DMS 273 treated with DMSO at 0.1 percent for 48 hours (cell line): ENCODE measurements at places on chromosomes 12 and 14.
A peak's percentile ranks its signal among the peaks of the same experiment; 100 is the strongest.

DNA sequence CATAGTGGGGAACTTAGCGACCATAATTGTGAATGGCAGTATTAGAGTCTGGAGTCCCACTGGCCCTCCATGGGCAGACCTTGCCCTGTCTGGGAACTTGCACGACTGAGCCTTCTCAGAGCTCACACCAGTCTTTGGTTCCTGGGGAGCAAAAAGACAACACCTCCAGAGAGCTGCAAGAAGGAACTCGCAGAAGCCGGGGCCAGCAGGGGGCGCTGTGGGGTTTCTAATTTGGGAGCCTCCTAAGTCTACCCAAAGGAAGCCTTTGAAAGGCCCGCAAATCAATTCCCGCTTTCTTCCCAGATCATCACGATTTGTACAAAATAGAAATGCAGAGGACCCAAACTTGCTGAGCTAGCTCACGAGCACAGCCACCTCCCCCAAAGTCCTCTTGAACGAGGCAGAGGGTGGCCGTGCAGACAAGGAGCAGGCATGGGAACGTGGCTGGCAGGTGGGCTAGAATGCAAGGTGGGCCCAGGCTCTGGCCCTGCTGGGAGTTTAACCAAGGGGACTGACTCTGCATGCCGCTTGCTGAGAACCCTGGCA lies 46.3 kb upstream of the FBXO21 start:
- peak; percentile 28 for DNase-seq

- DNase-seq: no peak
These were observed 142.5 kb upstream of the SSTR1 start for GRCh38 chr14:38065106-38065762.

DNA sequence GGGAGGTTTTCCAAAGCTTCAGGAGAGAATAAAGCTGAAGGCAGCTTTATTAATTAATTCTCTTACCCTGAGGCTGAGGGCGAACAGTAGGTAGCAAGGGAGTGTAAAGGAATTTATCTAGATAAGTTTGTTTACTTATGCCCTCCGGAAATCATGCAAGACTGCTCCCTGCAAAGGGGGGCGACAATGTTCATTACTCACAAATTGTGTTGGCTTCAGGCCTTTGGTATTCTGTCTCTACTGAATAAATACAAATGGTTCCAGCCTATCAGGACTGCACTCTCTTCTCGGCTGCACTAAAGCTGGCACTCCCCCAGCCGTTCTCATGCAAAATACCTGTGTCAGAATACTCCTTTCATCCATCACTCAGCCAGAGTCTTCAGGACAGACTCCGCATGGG lies 120.8 kb downstream of the PPHLN1 start:
- no peak for DNase-seq

DNA sequence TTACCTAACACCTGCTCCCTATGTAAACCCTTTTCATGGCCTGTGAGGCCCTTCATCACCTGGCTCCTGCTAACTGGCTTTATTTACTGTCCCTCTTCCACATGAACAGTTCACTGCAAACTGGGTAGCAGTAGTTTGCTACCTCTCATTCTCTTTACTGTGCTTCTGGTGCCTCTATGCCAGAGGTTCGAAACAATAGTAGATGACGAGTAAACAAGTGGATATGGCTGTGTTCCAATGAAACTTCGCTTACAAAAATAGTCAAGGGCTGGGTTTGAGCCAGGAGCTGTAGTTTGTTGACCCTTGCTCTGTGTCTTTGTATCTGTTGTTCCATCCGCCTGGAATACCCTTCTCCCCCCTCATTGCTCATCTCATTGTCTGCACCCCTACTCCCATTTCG lies 233.6 kb upstream of the RMST start:
- no peak for DNase-seq

- no peak for DNase-seq
These were observed 171.1 kb upstream of the TMPO start for GRCh38 chr12:98344046-98344930.

- no peak for DNase-seq
These were observed 80.9 kb downstream of the TESC start for GRCh38 chr12:117018276-117018675.

DNA sequence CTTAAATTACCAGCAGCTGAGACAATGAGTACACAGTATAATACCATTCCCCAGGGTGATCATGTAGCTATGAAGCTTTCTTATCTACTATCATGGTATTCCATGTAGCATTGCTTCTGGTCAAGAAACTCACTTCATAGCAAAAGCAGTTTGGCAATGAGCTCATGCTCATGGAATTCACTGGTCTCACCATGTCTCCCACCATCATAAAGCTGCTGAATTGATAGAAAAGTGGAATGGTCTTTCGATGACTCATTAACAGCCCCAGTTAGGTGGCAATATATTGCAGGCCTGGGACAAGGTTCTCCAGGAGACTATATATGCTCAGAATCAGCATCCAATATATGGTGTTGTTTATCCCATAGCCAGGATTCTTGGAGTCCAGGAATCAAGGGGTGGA lies 553.7 kb downstream of the FOXG1 start:
- no peak for DNase-seq

GRCh38 chr14:69313176-69313575 lies 53.2 kb downstream of the GALNT16 start:
- DNase-seq: no peak

DNA sequence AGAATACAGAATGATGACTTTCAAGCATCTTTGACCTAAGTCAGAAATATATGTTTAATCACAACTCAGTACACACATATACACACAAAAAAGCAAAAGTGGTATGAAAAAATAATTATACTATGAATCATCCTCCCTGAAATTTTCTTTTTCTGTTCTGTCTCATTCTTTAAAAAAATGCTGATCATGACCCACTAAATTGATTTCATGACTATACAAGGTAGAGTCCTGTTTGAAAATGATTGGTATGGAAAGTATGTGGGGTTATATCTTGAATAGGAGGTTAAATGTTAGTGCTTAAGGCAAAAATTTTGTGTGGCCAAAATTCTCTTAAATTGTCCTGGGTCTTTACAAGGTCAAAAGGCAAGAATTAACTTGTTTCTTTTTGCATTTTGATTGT lies 80.4 kb downstream of the SUDS3 start:
- DNase-seq: no peak

DNA sequence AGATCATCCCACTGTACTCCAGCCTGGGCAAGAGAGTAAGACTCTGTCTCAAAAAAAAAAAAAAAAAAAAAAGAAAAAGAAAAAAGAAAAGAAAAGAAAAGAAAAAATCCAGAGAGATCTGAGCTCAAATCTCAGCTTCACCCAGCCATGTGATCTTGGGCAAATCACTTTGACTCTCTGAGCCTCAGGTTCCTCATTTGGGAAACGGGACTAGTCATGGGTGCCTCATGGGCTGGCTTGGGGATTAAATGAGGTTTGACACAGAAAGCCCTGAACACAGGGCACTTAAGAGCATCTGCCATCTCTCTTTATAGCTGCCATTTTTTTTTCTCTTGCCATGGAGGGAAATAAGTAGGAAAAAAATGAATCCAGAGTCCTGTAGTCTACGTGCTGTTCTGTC lies 86.2 kb upstream of the MYL2 start:
- no peak for DNase-seq

- no peak for DNase-seq
These were observed 39.1 kb downstream of the SPATA7 start for GRCh38 chr14:88424573-88424972.

DNA sequence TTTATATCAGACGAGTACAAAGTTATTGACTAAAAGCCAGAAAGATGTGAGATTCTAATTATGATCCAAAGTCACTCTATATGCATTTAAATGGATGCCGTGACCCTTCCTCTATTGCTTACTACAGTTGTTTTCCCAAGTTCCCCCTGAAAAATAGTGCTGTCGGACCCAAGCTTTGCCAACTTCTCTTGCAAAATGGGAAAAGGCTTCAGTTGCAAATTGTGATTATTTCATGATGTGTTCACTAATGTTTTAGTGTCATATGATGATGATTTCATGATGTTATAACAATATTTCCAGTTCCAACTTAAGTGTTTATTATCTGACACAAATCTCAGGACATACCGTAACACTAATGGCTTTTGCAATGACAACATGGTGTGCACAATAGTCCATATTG lies 534.6 kb upstream of the ATP2B1 start:
- DNase-seq: no peak

GRCh38 chr12:119176267-119177055 lies 2.3 kb upstream of the HSPB8 start:
- DNase-seq: peak; percentile 24

- peak; percentile 40 for DNase-seq
These were observed 2.0 kb upstream of the ATN1 start for GRCh38 chr12:6925540-6926279.

DNA sequence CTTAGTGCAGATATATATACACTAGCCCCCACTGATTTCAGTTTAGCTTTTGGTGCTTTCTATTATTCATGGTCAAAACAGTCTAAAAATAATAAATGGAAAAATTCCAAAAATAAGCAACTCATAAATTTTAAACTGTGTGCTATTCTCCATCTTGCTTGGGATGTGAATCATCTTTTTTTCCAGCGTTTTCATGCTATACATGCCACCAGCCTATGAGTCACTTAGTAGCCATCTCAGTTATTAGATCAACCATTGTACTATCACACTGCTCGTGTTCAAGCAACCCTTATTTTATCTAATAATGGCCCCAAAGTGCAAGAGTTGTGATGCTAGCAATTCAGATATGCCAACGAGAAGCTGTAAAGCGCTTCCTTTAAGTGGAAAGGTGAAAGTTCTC lies 73.9 kb upstream of the KRR1 start:
- DNase-seq: no peak

GRCh38 chr14:64841121-64841651 lies 38.5 kb downstream of the SPTB start:
- DNase-seq: no peak

GRCh38 chr14:51789114-51789513 lies 71.3 kb upstream of the GNG2 start:
- DNase-seq: no peak

- no peak for DNase-seq
These were observed 3.4 kb downstream of the TAMALIN start for GRCh38 chr12:52010152-52010622.

DNA sequence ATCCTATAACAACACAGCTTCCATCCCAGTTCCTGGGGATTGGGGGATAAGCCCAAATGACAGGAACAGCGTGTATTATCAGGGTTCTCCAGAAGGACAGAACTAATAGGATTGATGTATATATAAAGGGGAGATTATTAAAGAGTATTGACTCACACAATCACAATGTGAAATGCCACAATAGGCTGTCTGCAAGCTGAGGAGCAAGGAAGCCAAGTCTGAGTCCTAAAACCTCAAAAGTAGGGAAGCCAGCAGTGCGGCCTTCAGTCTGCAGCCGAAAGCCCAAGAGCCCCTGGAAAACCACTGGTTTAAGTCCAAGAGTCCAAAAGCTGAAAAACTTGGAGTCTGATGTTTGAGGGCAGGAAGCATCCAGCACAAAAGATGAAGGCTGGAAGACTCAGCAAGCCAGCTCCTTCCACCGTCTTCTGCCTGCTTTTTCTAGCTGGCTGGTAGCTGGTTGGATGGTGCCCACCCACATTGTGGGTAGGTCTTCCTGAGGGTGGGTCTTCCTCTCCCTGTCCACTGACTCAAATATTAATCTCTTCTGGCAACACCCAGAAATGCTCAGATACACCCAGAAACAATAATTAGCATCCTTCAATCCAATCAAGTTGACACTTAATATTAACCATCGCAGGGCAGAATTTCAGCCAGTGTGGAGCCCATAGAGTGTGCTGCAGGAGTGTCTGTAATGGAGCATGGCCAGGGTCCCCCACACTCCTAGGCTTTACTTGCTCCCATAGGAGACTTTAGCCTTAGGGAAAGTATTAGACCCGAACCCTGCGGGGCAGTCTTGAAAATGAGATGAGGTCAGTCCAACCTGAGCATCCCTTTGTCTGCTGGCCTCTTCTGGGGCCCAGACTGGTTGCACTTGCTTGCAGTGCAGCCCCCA lies 111.1 kb downstream of the SINHCAF start:
- no peak for DNase-seq

GRCh38 chr12:110282300-110282860 lies 1.3 kb downstream of the ATP2A2 start:
- no peak for DNase-seq

GRCh38 chr14:77498984-77499527 lies 440 bp upstream of the ISM2 start:
- no peak for DNase-seq

GRCh38 chr14:68157971-68158371 lies 338.4 kb downstream of the RAD51B start:
- no peak for DNase-seq

- DNase-seq: no peak
These were observed 8.1 kb downstream of the PNP start for GRCh38 chr14:20477211-20477876.

DNA sequence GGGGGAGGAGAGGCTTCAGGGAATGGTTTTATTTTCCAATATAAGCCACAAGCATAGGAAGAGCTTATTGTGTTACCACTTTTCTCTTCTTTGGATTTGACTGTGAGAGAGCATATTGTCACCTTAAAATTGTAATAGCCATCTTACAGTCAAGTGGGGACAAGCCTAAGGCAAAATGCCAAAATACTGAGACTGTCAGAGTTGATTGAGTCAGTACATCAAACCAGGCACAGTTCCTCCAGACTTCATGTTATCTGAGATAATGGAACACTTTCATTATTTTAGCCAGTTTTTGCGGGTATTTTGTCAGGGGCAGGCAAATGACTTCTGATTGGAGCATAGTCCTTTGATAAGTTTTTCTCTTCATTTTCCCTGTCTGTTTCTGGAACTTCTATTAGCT lies 19.5 kb upstream of the NUBPL start:
- no peak for DNase-seq
